ENCODE measurements at places on chromosomes 2 and 18.
A peak's percentile ranks its signal among the peaks of the same experiment; 100 is the strongest.

DNA sequence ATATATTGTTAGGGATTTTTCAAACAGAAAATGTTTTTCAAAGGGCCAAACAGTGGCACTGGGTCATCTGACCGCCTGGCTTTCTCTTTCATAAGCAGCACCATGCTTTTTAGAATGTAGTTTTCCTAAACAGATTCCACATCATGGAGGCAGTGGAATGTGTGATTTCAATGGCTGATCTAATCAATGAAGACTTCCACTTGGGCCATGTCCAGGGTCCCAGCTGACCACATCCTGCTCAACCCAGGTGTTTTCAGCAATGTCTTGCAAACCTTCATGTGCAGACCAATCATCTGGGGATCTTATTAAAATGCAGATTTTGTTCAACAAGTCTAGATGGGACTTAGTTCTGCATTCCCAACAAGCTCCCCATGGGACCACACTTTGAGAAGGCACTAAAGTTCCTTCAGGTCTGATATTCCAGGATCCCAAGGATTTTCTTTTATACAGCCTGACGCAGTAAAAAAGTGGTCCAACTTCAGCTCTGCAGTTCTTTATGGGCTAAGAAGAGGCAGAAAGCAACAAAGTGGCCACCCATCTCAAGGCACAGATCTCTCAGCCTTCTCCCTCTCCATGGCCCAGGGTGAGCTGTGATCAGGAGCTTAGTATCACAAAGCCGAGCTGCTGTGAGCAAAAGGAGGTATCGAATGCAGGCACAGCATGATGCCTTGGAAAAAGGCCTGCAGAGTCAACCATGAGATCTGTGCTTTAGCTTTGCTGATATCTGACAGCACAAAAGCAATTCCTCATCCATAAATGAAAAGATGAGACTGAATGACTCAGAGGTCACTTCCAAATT is 3.7 kb downstream of the ALKAL2 start:
- no peak for DNase-seq

DNA sequence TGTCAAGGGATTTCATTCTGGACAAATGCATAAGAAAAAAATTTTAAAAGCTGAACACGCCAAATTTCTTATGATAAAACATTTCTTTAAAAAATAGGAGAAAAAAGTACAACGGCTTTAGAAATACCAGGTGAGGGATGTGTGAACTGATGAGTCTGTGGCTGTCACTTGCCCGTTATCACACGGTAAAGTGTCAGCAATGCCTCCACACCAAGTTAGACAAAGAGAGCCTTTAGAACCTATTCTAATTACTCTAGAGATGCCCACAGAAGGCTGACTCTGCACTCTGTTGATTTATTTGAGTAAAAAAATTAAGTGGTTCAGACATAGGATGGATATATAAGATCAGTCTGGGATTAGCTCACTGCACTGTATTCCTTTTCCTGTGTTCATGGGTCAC is 523.8 kb downstream of the RNF144A start:
- no peak for DNase-seq

GRCh38 chr18:13395577-13395976 is 177.0 kb downstream of the LDLRAD4 start:
- no peak for DNase-seq

DNA sequence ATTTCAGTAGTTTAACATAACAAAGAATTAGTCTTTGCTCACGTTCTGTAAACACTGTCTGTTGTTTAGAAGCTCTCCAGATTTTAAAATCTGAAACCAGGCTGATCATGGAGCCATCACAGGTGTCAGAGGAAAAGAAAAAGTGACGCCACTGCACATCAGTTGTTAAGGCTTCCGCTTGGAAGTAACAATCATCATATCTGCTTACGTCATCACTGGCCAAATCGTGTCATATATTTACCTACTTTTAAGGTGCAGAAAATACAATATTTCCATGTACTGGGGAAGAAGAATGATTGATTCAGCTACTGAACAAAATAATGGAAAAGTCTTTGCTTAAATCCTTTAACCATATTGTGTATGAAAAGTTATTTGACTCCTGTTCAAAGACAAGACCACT is 382.6 kb upstream of the MC4R start:
- DNase-seq = no peak

DNA sequence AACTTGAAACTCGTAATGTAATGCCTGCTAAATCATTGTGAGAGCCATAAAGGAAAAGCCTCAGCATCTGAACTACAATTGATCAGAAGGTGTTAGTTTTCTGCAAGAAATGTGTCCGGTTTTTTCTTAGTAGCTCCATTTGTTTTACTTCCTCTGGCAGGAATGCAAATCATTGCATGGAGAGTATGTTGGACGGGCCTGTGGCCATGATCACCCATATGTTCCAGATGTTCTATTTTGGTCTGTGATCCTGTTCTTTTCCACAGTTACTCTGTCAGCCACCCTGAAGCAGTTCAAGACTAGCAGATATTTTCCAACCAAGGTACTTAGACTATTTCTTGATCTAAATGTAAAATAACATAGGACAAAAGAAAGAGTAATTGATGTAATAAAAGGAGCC is 126.6 kb downstream of the DPP4 start:
- no peak for DNase-seq

GRCh38 chr2:119792907-119793312 is 33.2 kb downstream of the PTPN4 start:
- no peak for DNase-seq

DNA sequence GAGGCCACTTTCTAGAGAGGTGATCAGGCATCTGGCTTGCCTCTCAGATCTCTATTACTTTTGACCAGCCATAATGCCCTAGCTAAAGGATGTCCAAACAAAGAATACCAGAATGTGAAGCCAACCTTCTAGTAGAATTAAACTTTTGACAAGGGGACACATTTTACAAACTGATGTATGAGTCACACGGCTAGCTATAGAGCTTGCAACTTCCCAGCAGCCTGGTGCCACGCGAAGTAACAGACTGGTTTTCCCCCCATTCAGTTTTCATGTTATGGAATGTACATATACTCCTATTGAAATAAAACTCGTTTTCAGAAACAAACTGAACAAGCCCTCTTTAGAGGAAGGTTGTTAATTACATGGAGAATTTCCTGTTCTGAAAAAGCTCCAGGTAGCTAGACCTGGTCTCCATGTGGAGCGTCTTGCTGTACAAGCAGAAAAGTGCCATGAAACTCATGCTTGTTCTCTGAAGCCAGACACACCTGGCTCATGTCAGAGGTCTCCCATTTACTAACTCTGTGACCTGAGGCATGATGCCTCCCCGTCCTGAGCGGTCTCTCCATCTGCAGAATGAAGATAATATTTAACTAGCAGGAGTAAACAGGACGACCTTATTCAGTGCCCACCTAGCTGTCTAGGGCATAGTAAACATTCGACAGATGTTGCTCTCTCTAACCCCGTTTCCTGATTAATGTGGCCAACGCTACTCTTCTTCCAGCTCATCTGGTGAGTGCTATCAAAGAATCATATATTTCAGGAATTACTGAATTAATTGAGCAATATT is 81.5 kb upstream of the MAP3K20 start:
- no peak for DNase-seq

GRCh38 chr2:139045524-139045923 is 265.3 kb upstream of the NXPH2 start:
- no peak for DNase-seq

- no peak for DNase-seq
These were observed 471.6 kb downstream of the DLGAP1 start for GRCh38 chr18:3983351-3983969.

GRCh38 chr2:27202854-27203253 is 9.0 kb upstream of the ATRAID start:
- no peak for DNase-seq

DNA sequence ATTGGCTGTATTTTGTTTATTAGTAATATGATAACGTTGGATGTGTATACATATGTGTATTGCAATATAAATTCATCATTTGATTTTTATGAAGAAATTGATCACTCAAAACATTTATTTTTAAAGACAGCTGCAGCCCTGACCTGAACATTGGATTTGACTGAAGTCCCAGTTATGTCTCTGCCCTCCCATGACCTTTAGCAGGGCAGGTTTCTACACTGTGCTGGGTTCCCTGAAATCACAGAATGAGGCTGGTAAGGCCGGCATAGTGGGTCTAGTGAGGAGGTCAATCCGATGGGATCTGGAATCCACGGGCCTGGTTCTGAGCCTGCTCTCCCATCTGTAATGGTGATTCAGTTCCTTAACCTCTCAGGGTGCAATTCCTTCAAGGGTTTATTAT is 22.0 kb downstream of the SPP2 start:
- no peak for DNase-seq

- DNase-seq = peak; percentile 97
These were observed 25.7 kb downstream of the FBXO48 start for GRCh38 chr2:68441179-68441993.

DNA sequence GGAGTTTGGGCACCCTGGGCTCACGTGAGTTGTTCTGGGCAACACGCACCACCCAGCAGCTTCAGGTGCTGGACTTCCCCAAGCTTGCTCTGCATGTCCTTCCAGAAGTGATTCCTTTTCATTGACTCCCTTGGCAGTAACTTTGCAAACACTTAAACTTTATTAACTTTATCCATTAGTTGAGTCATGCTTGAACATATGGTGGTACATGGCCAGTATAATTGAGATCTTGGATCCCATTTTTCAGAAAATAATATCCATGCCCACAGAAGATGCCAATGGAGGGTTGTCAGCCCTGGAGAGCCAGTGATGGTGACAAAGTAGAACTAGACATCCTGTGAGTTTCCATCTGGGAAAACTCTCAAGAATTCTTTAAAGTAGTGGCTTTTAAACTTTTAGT is 144.2 kb downstream of the COPS8 start:
- no peak for DNase-seq

Data from B cell (primary cell).